ENCODE measurements at places on chromosomes 7 and 10.

DNA sequence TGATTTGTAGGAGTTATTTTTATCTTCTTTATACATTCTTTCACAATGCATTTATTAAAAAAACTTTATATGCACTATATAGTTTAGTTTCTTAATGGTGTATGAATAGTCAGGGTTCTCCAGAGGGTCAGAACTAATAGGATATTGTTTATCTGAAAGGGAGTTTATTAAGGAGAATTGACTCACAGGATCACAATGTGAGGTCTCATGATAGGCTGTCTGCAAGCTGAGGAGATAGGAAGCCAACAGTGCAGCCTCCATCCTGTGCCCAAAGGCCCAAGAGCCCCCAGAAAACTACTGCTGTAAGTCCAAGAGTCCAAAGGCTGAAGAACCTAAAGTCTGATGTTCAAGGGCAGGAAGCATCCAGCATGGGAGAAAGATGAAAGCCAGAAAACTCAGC, 192.8 kb upstream of the AHR start:
- DNase-seq, result no peak

DNA sequence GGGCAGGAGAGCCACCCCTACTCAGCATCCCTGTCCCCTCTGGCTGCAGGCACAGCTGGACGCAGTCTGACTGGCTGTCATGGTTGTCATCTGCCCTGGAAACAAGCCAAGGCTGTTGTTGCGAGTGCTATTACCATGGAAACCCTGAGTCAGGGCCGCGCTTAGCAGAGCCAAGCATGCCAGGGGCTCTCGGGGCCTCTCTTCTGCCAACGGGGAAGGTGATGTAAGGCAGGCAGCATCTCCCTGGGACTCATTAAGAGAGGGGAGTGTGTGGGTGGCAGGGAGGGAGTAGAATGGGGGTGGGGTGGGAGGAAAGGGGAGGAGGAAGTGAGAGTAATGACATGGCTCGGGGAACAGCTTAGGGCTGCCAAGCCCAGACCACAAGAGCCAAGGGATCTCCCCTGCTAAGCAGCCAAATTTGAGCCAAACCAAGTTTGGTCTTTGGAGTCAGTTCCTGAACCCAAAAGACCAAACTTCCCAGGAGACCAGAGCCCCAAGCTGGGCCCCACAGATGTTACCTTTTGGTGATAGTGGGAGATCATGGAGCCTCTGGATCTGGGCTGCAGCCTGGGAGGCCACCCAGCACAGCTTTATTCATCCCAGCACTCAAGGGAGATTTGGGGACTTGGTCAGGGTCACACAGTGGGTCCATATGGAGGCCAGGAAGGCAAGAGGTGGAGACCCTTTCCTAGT, 67.6 kb downstream of the TMEM130 start:
- DNase-seq, result peak; percentile 93

DNA sequence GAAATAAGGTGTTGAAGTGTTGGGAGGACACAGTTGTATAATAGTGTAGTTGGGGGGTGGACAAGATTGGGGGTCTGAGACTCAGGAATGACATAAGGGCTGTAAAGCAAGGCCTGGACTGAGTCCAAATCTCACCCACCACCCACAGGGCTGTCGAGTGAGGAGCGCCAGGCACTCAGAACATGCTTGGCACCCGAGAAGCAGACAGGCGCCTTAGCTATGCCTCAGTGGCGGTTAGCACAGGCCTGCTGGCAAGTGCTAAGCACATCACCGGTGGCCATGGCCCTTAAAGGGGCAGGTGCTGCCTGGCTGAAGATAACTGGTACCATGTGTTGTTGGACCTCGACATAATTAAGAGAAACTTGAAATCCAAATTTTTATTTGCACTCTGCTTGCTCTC, 90.7 kb downstream of the COL13A1 start:
- DNase-seq, result no peak

DNA sequence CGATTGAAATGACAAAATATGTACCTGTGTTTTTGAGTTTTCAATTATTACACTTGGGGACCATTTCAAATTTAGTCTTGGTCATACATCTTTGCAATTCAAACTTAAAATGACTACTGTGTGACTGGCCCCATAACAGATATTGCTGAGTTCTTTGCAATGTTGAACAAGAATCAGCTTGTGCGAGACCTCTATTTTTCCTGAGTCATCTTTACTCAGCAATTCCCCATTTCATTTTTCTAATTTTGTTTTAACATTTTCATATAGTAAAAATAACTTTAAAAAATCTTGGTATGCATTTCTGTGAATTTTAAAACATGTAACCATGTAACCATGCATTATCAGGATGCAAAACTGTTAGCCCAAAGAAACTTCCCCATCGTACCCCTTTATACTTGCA, 678.1 kb downstream of the ANKRD7 start:
- no peak for DNase-seq

DNA sequence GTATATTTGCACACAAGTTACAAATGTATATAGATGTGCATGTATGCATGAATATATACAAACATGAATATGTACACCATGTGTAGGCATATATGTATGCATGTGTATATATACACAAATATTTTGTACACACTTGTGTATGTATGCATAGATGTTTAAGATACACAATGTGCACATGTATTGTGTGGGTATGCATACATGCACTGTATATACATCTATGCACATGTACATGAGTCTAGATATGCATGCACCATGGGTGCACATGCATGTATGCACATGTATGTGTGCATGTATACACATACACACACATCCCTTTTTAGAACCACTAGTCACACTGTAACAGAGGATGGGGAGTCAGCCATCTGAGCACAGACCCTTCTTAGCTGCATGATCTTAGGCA, 249.4 kb downstream of the COBL start:
- no peak for DNase-seq

DNA sequence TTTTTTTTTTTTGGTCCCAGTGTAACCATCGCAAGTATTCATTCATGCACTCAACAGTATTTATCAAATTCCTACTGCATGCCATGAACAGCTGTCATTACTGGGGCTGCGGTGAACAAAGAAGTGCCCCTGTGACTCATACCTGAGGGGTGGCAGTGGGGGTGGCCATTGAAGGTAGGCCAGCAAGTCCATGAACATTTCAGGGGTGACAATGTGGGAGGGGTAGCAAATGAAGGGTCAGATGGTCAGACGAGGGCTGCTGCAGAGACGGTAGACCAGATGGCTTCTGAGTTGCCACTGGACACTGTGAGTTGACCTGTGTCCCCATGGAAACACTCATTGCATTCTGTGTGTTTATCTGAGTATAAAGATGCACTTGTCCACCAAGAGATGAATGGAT, 92.5 kb upstream of the PITRM1 start:
- no peak for DNase-seq

DNA sequence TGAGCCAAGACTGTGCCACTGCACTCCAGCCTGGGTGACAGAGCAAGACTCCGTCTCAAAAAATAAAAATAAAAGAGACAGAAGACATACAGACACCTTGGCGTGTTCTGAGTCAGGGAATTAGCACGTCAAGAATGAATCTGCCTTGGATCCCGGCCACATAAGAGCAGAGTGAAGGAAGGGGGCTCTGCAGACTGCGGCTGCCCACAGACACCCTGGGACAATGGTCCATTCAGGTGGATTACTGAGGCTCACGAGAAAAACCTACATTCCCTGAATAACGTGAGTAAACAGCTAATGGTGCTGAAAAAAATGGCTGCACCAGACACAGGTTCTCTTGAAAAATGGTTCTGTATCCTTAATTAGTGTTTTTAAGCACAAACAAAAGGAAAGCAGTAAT, 100.1 kb upstream of the FGFR2 start:
- DNase-seq, result no peak

DNA sequence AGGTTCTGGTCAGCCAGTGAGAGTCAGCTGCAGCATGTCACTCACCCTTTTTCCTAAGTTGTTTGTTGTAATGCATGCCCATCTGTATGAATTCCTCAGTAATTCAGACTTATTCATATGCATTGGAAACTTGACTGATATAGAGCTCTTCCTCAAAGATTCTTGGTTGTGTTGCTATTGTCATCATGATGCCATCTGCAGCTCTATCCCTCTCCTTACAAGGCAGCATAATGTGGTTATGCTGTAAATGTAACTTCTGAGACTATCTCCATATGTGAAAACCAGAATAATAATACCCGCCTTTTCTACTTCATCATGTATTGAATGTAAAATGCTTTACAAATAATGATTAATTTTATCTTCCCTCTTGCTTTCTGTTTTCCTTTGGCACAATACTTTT, 252.6 kb upstream of the MTPN start:
- DNase-seq, result no peak

DNA sequence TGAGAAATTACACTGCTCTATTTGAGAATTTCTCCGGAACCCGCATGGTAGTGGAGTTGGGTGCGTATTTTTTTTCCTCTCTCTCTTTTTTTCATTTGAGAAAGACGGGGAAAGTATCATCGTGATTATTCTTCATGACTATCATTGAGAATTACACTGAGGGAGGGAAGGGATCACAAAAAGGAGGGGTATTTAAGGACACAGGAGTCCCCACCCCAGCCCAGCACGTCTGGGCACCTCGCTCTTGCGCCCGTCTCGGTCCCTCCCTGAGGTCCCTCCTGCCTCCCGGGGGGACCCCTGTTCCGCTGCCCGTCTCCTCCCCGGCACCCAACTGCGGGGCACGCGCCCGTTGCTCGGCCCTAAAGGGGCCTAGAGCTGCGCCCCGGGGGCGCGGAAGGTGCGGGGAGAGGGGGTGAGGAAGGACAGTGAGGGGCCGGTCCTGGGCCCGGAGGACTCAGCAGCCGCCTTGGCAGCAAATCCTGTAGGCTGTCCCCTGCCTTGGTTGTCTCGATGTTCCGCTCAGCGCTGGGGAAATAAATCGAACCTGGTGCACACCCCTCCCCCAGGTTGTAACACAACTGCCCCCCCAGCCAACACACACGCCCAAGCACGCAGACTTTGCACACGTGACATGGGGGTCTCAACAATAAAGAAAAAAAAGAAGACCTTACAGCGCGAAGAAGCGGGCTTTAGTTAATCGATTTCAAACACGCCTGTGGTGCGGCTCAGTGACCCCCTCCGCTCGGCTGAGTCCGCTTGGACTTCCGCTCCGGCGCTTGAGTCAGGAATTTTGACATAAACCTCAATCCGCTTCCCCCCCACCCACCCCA, 18.6 kb upstream of the GATA3 start:
- DNase-seq, result no peak

- no peak for DNase-seq
Measured at GRCh38 chr10:78914060-78914378, 154.7 kb upstream of the ZMIZ1 start.

DNA sequence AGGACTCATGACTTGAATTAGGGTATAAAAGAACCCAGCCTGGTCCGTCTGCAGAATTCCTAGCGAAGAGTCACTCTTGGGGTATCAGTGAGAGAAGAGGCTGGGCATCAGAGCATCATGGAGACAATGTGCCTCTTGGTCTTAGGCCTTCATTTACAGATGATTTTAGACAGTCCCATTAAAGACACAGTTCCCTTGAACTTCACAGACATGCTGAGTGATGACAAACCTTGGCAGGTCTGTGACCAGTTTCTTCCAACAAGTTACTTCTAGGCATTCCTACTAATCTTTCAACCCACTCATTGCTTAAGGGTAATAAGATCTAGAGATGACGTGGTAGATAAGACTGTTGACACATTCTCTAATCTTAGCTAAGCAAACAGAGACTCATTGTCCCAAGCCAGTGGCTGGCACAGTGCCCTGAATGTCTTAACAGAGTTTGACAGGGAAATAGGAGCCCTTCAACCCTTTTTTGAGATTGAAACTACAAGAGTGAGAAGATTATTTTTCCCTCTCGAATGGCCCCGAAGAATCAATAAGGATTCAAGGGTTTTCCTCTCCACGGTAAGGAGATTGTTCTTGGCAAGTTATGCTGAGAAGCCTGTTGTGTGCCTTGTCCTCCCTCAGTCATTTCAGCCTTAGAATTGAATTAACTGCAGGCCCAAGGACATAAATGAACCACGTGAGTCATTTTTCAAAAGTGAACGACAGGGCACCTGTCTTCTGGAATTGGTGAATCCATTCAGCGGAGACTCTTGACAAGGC, 281.1 kb downstream of the CCDC3 start:
- peak; percentile 95 for DNase-seq

- DNase-seq, result no peak
Measured at GRCh38 chr10:59109826-59110225, 66.6 kb upstream of the PHYHIPL start.

DNA sequence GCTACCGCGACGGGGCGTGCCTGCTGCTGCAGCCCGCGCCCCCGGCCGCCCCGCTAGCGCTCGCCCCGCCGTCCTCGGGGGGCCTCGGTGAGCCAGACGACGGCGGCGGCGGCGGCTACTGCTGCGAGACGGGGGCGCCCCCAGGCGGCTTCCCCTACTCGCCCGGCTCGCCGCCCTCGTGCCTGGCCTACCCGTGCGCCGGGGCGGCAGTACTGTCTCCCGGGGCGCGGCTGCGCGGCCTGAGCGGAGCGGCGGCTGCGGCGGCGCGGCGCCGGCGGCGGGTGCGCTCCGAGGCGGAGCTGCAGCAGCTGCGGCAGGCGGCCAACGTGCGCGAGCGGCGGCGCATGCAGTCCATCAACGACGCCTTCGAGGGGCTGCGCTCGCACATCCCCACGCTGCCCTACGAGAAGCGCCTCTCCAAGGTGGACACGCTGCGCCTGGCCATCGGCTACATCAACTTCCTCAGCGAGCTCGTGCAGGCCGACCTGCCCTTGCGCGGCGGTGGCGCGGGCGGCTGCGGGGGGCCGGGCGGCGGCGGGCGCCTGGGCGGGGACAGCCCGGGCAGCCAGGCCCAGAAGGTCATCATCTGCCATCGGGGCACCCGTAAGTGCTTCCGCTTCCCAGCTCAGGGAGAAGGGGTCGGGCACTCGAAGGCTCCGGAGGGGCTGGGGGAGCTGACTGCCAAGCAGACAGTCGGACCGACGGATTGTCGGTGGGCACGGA, 761 bp downstream of the PTF1A start:
- DNase-seq, result no peak

DNA sequence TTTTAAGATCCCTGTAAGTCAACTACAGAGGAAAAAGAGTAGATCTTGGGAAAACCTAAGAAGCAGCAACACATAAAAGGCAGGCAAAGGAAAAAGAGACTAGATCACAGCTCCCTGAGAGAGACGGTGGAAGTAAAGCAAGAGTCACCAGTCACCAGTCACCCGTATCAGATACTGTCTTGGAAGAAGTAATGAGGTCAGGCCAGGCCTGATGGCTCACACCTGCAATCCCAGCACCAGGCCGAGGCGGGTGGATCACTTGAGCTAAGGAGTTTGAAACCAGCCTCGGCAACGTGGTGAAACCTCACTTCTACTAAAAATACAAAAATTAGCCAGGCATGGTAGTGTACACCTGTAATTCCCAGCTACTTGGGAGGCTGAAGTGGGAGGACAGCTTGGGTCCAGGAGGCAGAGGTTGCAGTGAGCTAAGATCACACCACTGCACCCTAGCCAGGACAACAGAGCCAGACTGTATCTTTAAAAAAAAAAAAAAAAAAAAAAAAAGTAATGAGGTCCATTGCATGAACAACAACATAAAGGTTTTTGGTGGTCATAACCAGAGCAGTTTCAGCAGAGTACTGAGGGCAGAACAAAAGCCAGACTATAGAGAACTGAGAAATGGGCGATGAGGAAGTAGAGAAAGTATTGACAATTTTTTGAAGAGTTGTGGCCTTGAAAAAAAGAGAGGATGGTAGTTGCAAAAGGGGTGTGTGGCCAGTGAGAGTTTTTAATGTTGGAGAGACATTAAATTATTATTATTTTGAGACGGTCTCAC, 16.9 kb downstream of the ZNF713 start:
- no peak for DNase-seq

Data from Caki2 (cell line).